ENCODE measurements at places on chromosomes 3 and 15.

GRCh38 chr3:173711619-173712018 is 314.1 kb downstream of the NLGN1 start:
- DNase-seq, result no peak

- no peak for DNase-seq
Observed at GRCh38 chr3:125654526-125654925, 59.2 kb upstream of the OSBPL11 start.

GRCh38 chr3:184712248-184713039 is 580 bp upstream of the MAGEF1 start:
- no peak for DNase-seq

DNA sequence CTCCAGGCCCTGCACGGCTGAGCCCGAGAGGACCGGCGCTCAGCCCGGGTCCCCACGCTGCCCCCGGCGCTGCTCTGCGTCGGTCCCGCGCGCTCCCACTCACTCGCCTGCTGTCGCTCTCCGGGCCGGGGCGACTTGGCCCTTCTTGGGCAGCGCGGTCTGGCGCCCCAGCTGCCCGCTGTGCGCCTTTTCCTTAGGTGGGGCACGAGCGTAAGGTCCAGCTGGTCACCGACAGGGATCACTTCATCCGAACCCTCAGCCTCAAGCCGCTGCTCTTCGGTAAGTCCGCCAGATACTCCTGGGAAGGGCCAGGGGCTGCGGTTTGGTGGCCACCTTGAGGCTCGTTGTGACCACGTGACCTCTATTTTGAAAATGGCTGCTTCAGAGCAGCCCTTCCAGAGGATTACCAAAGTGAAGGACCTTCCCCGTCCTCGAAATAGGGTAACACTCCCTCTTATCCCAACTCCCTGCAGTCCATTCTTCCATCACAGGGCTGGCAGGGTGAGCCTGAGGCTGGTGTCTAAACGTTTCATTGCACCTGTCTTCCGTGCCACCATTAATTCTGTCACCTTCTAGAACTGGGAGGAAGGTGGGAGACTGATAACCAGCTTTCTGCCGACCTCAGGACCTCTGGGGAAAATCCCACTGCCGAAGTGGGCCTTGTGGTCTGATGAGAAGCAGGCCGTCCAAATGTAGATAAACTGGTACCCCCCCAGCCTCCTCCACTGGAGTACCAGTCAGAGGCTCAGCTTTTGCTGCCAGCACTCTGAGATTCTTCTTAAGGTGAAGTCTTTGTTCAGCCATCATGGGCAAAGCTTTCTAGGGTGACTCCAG is 812 bp downstream of the P4HTM start:
- DNase-seq, result peak; percentile 41

DNA sequence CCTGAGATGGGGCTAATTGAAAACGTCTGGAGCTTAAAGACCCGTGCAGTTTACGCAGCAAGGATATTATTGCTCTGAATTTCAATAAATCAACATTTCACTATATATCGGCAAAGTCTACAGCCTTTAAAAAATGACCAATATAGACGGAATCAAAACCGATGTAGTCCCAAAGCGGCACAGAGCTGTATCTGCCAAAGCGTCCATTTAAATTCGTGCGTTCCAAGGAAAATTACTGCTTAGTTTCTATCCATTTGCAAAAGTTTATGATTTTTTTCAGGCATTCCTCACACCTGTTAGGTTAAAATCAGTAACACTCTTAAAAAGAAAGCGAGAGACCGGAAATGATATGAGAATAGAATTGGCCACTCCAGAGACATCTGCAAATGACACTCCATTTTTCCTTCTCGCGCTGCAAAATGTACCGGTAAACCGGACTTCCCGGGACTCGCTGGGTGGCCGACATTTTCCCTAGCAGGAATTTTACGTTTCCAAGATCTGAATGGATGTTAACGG is 777 bp upstream of the EIF4A2 start:
- DNase-seq, result no peak

DNA sequence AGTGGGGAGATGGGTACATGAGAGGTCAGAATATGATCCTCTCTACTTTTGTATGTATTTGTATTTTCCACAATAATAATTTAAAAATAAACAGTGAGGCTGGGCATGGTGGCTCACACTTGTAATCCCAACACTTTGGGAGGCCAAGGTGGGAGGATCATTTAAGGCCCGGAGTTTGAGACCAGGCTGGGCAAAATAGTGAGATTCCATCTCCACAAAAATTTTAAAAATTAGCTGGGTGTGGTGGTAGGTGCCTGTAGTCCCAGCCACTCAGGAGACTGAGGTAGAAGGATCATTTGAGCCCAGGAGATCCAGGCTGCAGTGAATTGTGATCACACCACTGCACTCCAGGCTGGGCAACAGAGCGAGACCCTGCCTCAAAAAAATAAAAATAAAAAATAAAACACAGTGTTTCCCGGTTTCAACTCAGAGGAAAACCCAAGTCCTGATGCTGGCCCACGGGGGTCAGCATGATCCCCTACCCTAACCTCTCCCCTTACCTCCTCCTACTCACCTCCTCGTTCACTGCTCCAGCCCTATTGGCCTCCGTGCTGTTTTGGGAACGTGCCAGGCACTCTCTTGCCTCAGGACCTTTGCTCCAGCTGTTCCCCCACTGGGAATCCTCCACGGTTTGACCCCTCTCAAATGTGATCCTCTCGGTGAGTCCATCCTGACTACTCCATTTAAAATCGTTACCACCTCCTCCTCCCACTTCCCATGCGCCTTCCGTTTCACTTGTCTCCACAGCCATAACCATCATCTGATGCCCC is 2.9 kb upstream of the KLHL40 start:
- no peak for DNase-seq

DNA sequence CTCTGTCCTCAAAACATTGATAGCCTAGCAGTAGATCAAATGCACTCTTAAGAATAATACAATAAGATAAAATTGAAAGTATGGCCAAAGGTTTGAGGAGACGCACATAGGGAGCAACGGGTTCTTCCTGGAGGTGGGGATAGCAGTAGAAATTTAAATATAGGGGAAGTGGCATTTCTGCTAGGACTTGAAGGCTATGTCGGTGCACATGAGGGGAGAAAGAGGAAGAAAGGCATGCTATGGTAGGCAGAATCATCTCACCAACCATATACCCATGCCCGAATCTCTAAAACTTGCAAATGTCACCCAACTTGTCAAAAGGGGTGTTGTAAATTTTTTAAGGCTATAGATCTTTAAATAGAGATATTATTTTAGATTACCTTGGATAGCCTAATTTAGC is 735.1 kb upstream of the LMCD1 start:
- no peak for DNase-seq

DNA sequence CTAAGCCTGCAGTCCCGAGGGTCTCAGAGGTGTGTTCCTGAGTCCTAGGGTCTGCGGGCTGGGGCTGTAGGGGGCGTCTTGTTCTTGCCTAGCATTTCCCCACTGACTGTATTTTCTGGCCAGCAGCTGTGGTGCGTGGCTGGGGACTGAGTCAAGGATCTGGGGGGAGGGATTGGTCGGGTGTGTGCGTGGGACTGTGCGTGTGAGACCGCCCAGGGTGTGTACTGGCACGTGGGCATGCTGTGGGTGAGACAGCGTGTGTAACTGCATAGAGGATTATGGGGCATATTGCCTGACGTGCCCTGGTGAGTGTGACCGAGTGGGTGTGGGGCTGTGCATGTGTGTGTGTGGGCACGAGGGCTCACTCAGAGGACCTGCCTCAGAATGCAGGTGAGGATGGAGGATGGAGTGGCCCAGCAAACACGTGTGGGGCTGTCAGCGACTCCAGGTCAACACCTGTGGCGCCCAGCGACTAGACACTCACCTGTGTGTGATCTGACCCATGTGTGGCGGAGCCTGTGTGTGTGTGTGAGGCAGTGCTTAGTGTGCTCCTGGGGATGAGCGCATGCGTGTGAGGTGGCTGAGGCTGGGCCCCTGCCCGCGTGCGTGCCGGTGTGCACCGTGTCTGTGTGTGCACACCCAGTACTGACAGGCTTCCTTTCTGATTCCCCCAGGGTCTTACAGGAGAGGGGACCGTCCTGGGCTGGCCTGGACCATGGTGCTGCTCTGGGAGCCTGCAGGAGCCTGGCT is 20.9 kb downstream of the FBLN2 start:
- DNase-seq, result no peak

DNA sequence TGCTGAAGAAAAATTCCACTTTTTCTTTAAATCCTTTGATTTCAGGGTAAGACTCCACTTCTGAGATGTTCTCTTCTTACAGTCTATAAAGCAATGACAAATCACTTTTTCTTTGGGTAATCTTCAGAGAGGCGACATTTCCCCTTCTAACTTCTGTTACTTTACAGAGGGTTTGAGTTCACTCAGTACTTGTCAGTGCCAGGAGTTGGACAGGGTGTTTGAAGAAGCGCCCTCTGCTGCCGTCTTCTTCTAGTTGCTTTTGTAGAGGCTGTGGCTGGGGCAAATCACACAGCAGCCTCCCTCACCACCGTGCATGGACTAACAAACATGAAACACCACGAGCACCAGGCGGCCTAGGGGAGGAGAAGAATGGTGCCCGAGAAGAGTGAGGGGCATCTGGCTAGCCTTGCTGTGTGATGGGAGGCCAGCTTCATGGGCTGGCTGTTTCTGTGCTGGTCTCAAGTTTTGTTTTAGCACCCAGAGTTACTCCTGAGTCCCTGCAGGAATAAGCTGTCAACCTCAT is at the start of gene CD80:
TSS of gene CD80 (minus strand) at position 174 of the 523 bp plus-strand sequence. CDS start 1,886 bp downstream, outside the sequence.
- DNase-seq, result peak; percentile 65

GRCh38 chr3:110493438-110494092 is 578.1 kb upstream of the NECTIN3 start:
- DNase-seq, result no peak

GRCh38 chr3:85670634-85671205 is 711.9 kb downstream of the CADM2 start:
- DNase-seq, result no peak

GRCh38 chr3:128282380-128283196 is 129.3 kb downstream of the EEFSEC start:
- DNase-seq, result no peak
